ENCODE measurements at places on chromosomes 6 and 20.

- DNase-seq: no peak
Measured at GRCh38 chr6:130132286-130132701, 90.5 kb downstream of the SAMD3 start.

DNA sequence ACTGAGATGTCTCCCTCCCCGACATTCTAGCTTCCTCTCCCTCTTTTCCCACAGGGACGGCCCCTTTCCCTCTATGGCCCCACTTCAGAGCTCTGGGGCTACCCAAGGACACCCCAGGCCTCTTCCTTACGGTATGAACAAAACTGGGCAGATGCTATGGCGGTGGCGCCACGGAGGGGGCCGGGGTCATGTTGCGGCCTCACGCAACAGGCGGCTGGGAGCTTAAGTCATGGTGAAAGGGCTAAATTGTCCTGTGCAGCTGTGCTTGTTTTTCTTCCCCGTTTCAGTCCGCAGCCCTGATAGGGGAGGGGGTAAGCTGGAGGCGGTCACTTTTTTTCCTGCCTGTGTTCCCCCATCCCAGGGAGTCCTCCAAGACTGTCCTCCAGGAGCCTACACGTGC is 17.6 kb upstream of the KIAA1755 start:
- DNase-seq: no peak

- DNase-seq: peak; percentile 73
Measured at GRCh38 chr20:19661717-19662636, 96.1 kb upstream of the RIN2 start.

DNA sequence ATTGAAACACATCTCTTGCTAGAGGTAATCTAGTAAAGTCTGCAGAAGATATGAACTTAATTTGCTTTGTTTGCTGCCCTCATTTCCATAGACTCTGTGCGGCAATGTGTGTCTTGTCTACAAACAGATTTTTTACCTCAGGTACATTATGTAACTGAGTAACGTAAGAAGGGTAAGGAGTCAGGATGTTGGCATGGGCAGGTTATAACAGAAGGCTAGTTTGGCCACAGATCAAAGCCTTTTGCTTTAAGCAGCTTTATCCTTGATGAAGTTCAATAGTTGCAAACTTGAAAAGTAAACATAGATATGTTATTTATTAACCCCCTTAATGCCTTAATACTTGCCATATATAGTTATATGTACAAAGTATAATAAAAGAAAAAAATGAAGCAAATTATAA is 391.6 kb upstream of the FKBP1C start:
- no peak for DNase-seq

DNA sequence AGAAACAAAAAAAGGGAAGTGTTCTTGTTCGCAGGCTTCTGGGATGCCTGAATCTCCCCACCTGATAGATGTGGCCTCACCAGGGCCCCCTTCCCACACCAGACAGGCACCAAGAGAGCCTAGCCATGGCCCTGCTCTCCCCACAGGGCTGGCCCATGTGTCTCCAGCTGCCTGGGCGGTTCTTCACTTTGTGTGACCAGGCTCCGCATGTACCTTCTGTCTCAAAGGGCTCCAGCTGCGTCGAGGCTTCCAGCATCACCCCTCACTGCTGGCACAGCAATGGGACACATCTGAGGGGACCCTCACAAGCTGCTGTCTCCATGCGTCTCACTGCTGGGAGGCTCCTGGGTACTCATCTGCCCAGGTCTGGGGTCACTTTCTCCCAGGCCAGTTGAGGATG is 362.9 kb downstream of the ZFAND3 start:
- no peak for DNase-seq

DNA sequence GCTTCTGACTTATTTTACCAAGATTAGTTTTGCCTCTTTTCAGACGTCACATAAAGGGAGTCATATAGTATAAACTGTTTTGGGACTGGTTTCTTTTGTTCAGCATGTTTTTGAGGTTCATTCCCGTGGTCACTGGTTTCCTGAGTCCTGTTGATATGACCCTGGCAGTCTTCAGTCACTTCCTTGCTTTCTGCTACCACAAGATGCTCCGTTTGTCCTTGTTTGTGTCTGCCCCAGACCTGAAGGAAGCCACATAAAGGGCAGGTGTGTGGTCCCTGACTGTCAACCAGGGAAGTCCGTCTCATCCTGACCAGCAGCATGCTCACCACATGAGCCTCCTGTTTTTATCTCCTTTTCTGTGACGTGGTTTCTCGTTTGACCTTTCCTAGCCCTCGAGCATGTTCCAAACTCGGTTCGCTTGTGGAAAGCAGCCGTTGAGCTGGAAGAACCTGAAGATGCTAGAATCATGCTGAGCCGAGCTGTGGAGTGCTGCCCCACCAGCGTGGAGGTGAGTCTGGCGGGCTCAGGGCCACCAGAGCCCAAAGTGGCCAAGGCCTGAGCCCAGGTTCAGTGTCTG is 26.1 kb upstream of the C20orf204 start:
- DNase-seq: no peak

- DNase-seq: peak; percentile 66
Measured at GRCh38 chr6:26272171-26272637, 92.8 kb upstream of the BTN3A2 start.

GRCh38 chr6:152603911-152604310 is 33.3 kb downstream of the SYNE1 start:
- no peak for DNase-seq

DNA sequence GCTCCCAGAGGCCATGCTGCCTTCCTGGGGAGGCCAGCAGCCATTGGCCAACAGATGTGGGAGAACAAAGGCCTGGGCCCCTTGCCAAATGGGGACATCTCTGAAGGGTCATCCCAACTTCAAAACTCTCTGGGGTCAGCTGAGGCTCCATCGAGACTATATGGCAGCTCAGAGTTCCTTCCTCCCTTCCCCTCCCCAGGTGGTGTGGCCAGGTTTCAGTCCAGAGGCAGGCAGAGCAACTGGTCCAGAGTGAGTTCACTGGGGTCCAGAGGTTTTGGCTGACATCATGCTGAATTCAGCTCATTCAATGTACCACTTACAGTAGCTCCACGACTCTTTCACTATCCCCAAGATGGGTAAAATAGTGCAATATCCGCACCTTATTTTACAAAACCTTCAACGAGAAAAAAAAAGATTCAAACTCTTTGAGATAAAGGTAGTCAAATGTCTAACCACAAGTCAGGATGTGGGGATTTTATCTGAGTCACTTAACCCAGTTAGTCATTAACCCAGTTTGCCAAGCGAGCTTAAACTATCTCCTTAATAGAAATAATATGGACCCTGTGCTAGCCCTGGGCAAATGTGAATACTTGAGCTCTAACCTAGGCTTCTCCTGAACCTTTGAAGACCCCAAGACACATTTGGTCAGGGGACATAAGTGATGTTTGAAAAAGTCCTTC is 108.4 kb upstream of the PLEKHG1 start:
- peak; percentile 62 for DNase-seq

DNA sequence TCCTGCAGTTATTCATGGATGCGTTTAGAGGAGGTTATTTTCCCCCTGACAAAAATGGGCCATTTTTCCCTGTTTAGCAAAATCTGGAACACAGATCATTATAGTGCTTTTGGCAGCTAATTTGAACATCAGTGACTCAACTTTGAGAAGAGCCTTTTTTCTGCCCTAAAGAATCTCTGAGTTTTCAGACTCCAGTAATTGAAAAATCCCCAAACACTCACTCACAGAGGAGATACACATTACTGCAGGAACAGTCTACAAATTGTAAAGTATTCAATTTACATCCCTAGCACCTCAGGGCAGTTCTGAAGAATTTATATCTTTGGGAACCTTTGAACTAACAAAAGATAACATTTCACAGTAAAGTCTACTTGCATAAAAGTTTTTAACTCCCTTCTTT is 966.6 kb upstream of the SLC35B3 start:
- DNase-seq: no peak

GRCh38 chr6:8086755-8087306 is 15.5 kb downstream of the EEF1E1 start:
- DNase-seq: no peak

DNA sequence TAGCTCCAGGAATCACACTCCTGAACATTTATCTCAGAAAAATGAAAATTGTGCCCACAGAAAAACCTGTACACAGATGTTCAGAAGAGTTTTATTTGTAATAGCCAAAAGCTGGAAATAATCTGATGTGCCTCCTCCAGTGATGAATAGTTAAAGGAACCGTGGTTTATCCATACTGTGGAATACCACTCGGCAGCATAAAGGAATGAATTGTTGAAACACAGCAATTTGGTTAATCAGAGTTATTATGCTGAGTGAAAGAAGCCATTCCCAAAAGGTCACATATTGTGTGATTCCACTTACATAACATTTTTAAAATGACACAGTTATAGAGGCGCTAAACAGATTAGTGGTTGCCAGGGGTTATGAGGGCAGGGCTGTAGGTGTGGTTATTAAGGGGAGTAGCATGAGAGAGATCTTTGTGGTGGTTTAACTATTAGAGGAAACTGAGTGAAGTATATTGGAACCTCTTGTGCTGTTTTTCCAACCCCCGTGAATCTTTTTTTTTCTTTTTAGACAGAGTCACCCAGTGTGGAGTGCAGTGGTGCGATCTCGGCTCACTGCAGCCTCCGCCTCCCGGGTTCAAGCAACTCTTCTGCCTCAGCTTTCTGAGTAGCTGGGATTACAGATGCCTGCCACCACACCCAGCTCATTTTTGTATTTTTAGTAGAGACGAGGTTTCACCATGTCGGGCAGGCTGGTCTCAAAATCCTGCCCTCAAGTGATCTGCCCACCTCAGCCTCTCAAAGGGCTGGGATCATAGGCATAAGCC is 26.2 kb downstream of the PSMF1 start:
- no peak for DNase-seq

DNA sequence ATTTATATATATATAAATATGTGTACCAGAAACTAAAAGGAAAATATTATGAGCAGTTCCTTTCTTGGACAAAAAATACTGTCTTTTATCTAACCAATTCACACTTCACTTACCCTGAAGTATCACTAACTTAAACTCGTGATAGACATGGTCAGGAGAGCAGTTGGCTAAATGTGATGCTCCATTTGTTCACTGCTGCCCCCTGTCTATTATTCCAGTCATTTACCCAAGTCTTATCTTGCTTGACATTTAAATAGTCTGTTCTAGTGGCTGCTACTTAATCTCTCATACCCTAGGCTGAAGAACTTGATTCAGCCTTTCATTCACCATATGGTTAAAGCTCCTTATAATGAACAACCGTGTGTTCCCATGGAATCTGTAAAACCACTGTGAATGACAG is 789.6 kb upstream of the EYS start:
- peak; percentile 51 for DNase-seq

DNA sequence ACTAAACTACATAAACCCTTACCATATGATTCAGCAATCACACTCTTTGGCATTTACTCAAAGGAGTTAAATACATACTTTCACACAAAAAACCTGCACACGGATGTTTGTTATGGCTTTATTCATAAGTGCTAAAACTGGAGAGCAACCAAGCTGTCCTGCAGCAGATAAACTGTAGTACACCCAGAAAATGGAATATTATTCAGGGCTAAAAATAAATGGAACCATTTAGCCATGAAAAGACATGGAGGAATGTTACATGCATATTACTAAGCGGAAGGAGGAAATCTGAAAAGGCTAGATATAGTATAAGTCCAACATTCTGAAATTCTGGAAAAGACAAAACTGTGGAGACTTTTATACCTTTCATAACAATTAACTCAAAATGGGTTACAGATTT is 73.6 kb upstream of the PHACTR3 start:
- DNase-seq: no peak

DNA sequence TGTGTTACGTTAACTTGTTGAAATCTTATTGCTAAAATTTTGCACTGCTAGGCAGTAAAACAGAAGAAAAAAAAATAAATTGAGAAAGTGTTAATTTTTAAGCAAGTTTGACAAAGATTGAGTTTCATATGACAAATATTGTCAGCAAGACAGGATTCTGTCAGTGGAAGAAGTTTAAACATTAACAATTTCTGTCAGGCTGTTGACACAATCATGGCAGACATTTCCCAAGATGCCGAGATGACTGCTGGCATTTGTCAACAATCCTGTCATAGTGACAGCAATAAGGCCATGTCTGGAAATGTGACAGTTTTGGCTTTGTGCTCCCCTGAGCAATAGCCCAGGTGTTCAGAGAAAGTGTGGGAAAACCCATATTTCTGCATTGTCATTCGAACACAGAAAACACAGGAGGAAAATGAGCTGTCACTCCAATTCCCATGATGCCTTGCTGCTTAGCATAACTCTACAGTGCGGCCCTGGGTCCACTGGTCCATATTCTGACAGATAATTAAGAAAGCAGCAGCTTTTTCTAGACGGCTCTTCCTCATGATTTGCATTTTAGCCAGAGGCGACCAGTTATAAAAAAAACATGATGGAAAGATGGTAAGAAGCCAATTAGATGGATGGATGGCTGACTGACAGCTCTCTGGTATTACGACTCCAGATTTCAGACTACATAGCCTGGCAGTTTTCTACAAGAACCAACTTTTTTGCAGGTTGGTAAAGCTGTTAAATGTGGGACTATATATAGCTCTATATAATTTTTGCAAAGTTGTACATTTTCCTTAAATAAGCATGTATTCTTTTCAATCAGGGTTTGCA is 43.6 kb upstream of the DEFB112 start:
- DNase-seq: no peak

GRCh38 chr6:133546098-133546497 is 304.9 kb downstream of the EYA4 start:
- no peak for DNase-seq

GRCh38 chr20:47355489-47356219 is 845 bp downstream of the ZMYND8 start:
- peak; percentile 18 for DNase-seq

- DNase-seq: no peak
Measured at GRCh38 chr6:16446273-16446672, 207.9 kb downstream of the GMPR start.
